ENCODE measurements at places on chromosomes 3 and 15. TPM values are rescaled to one million over a fixed set of nuclear protein-coding genes. Genes with fewer than 3 reads are reported as not detected.

DNA sequence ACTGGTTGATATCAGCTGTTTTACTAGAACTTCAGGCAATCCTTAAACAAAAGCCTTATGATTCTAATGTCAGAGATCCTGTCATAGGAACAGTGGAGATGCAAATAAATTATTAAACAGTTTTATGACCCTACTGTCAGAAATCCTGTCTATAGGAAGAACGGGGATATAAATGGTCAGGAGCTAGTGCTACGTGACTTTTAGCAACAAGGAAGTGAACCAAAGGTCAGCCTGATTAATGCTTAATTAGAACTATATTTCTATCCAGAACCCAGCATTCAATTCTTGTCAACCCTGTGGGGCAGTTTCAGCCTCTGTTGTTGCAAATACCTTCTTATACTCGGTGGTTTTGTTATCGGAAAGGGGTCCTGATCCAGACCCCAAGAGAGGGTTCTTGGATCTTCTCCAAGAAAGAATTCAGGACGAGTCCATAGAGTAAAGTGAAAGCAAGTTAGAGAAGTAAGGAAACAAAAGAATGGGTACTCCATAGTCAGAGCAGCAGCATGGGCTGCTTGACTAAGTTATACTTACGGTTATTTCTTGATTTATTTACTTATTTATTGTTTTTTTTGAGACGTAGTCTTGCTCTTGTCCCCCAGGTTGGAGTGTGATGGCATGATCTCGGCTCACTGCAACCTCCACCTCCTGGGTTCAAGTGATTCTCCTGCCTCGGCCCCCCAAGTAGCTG is 59.9 kb upstream of the RNU6-1 start:
- no peak overlapping the region for H3K4me3 ChIP-seq
- no peaks in the 10 kb centered on the region for H3K27me3 ChIP-seq
- no peak overlapping the region for H3K27ac ChIP-seq
- no peaks in the 10 kb centered on the region for H3K36me3 ChIP-seq

EPHA6 gene
- not detected for total RNA-seq

GRCh38 chr3:125585595-125586223 is 9.6 kb downstream of the OSBPL11 start:
- peak; percentile 70 for DNase-seq
- no peak overlapping the region for H3K4me3 ChIP-seq
- H3K4me1 ChIP-seq = peaks cover 20% of the 10 kb centered on the region
- H3K36me3 ChIP-seq = no peaks in the 10 kb centered on the region
- H3K27ac ChIP-seq = no peak overlapping the region

OR5K2 gene
- not detected for total RNA-seq

DNA sequence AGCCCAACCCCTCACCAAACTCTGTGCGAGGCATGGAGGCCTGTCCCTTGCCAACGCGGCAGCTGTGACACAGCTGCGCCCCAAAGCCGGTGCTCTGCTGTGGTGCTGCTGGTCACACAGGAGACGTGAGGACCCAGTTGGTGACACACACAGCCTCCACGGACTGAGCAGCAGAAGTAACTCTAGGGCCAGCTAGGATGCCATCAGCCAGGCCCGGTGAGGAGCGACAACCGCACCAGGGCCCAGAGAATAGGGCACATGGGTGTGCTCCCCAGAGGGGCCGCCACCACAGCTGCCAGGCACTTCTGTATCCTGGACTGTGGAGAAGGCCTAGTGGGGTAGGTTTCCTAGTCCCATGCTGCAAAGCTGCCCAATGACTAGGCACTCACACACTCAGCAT is 10.7 kb downstream of the ZXDC start:
- H3K36me3 ChIP-seq = peaks cover 59% of the 10 kb centered on the region
- H3K27me3 ChIP-seq = no peaks in the 10 kb centered on the region
- H3K4me1 ChIP-seq = peaks cover 24% of the 10 kb centered on the region
- no peak for DNase-seq
- H3K27ac ChIP-seq = no peak overlapping the region

IL17RB gene
- total RNA-seq = 0.14 TPM
